ENCODE measurements at places on chromosomes 7 and 10.

- no peak for DNase-seq
Observed at GRCh38 chr7:50359995-50360925, 55.7 kb downstream of the IKZF1 start.

GRCh38 chr7:77995717-77996116 lies 197.1 kb downstream of the PHTF2 start:
- no peak for DNase-seq

DNA sequence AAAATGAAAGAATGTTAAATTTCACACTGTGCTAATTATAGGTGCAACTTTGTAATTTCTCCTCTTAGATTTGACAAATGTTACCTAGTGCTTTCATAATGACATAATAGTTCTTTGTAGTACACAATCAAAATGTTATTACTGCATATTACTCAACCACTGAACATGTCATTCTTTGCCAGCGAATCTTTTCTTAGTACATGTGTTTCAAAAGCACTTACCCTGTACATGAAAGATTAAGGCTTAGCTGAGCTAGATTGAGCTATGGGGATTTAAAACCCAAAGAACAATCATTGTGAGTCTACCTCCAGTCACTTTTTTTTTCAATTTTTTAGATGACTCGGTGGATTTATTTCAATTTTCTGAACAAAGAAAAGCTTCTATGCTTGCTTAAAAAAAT lies 123.5 kb upstream of the FERD3L start:
- no peak for DNase-seq

DNA sequence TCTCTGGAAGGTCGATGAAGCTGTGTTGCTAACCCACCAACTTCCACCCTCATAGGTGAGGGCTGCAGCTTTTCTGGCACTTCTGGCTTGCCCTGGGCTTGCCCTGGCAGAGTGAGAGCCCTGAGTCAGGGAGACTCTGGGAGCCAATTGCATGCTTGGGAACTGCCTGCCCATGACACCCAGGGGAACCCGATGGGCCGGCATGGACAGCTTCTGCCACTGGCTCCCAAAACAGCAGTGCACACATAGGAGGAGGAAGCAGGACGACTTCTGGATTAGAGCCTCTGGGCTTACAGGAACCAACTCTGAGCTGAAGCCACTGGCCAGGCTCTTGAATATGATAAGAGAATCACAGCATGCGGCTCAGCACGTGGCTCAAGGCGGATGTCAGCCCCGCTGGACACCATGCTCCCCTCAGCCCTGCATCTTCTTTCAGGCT lies 135.2 kb upstream of the UNC5B start:
- DNase-seq, result peak; percentile 77

- DNase-seq, result no peak
Observed at GRCh38 chr10:118682533-118682932, 72.2 kb downstream of the CACUL1 start.

DNA sequence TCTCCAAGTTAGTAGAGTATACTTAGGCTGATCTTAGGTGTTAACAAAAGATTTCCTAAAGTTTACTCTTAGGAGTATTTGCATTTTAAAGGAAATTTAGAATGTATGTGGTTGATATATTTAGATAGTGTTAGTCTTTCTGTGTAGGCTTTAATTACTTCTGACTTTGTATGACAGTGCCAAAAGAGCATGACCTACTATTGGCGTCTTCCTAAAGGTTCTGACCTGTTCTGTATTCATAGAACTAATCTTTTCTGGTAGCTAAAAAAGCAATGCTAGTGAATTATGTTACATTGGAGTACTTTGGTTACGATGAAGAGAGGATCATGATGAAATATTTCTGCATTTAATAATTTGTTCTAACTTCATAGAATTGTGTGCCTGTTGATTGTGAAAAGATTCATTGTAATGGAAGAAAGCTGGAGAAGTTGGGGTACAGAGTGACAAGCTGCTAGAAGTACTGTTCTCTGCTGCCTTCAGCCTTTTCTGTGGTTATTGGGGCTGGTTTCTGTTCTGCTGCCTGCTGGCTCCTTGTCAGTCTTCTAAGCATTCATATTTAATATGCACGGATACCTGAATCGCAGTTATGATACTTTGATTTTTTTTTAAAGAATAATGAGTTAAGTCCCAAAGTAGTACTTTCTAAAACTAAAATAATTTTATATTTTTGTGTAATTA lies 13.2 kb downstream of the WAC start:
- no peak for DNase-seq

DNA sequence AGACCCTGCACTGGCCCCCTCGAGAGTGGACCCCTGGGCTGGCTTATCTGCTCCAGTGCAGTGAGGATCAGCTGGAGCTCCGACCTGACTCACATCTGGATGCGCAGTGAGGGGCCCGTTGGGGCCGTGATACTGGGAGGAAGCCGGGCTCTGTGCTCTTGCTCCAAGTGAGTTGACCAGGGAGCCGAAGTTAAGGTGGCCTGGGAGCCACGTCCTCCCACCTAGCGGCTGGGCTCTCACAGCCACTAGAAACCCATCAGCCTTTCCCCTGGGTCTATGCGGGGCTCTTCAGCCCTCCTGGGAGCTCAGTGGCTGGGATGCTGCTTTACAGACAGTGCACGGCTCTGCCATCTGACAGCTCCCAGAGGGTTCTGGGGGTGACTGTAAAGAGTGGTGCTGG lies 9.1 kb downstream of the ALKBH4 start:
- no peak for DNase-seq

DNA sequence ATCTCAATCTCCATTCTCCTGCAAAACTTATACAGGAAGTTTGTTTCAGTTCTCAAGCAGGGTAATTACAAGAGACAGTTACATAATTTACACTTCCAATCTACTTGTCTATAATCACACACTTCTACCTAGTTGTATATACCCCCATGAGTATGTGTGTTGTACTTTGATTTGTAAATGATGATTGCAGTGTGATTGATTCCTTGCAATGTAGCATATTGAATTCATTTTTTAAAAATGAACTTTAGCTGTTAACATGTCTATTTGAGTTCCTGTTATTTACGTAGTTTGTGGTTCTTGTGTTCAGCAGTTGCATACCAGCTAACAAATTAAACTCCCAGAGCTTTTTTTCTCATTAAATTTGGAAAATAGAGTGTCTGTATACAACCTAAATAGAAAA lies 102.5 kb upstream of the SAMD8 start:
- no peak for DNase-seq

DNA sequence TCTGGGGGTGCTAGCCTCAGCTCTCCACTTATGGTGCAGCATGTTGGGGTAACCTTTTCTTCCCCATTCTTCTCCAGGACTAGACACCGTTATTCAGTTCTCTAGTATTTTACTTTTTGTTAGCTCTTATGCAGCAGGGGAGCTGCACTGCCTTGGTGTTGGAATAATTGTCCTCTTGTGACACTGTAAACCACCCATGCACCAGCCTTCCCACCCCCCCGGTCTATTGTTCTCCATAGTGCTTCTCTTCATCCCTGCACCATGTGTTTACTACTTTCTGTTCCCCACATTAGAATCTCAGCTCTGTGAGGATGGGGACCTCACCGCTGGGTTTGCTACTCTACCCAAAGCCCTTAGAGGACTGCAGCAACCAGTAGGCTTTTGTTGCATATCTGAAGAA lies 230.7 kb downstream of the RPS24 start:
- no peak for DNase-seq

GRCh38 chr7:106609416-106609815 lies 51.5 kb downstream of the CCDC71L start:
- no peak for DNase-seq

DNA sequence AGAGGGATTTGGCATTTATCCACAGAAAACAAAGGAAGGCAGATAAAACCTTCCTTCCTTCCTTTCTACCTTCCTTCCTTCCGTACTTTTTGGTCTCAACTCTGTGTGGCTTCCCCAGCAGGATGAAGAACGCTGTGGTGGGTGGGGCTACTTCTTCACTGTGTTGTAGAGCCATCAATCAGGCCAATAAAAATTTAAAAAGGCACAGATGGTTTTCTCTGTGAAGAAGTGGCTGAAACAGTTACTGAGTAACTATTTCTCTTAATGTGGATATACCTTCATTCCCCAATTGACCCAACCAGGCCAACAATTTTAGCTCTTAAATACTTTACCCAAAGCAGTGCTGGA lies 75.8 kb downstream of the ZNF92 start:
- DNase-seq, result no peak

- no peak for DNase-seq
Observed at GRCh38 chr10:75634947-75635346, 203.5 kb downstream of the LRMDA start.

- DNase-seq, result no peak
Observed at GRCh38 chr10:34978080-34978479, 112.1 kb downstream of the CUL2 start.

DNA sequence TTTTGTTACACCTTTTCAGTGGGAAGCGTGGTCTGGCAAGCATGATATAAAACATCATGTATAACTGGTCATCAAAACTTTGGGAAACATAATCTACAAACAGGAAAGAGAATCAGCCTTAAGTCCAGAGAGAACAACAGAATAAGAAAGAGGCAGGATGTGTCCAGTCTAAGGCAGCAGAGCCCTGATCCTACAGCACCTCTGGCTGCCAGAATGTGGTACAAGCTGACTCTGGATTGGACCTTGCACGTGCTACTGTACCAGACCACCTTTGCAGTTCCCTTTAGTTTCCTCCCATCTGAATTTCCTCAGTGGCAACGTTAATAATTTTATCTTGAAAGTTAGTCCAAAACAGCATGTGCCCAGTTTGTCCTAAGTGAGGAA lies 824.6 kb upstream of the IGFBP3 start:
- no peak for DNase-seq

- no peak for DNase-seq
Observed at GRCh38 chr10:33026422-33026821, 68.4 kb upstream of the ITGB1 start.

DNA sequence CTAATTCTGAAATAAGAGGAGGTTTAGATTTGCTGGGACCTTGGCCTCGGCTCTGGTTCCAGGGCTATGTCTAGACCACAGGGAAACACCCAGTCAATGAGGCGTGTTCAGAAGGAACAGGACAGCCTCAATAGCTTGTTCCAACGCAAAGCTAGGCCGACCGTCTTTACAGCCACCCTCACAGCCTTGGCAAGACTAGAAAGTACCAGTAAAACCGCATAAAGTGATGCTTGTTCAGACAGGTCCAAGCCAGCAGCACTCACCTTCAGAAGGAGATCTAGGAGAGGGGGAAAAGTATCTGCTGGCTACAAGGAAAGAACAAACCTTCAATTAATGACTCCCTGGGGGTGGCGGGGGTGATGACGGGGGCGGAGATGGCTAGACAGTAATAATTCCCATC lies 50.1 kb upstream of the LMTK2 start:
- DNase-seq, result no peak

GRCh38 chr7:108345710-108346336 lies 110.4 kb downstream of the NRCAM start:
- DNase-seq, result no peak

DNA sequence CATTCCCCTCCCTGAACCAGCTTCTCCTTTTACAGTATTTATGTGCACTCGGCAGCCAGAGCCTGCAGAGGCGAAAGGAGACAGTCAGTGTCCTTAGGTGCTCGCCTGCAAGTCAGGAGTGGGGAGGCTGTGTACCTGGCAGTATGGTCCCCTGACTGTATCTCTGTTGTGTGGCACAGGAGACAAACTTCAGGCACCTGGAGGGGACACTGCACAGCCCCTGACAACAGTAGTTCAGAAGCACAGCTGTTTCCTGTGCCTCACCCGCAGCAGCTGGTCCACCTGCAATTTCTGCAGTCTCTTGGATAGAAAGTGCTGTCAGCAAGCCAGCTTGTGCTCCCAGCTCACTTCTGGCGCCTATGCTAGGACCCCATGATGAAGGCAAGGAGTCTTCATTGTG lies 73.4 kb upstream of the LAMB4 start:
- no peak for DNase-seq
